Stimulated activated CD8-positive, alpha-beta memory T cell treated with anti-CD3 and anti-CD28 coated beads, Interleukin-7, amount 100 ng/mL, for 1 hour (primary cell): ENCODE measurements at places on chromosomes 7 and 10.

DNA sequence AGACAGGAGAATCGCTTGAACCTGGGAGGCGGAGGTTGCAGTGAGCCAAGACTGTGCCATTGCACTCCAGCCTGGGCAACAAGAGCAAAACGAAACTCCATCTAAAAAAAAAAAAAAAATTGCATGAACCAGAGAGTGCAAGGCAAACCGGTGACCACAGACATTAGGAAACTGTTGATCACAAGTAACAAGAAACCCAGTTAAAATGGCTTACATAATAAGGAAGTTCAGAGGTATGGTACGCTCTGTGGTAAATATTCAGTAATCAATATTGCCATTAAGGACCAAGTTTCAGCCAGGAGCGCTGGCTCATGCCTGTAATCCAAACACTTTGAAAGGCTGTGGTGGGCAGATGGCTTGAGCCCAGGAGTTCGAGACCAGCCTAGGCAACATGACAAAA, 9.2 kb upstream of the NT5C2 start:
- no peak for DNase-seq

DNA sequence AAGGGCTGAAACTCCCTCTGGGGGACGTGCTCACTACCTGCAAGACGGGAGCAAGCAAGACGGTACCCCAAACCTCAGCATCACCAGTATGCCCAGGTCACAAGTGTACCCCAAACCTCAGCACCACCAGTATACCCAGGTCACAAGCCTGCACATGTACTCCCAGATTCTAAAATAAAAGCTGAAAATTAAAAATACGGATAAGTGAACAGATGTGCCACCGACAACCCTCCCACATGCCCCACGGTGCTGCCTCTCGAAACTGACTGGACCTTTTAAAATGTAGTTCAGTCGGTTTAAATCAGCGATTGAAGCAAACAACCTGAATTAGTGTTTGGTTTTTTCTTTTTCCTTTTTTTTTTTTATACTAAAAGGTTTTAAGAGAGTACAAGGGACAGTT, 566.5 kb downstream of the DNAJB6 start:
- DNase-seq = no peak

GRCh38 chr10:27355918-27356573, 115.4 kb upstream of the ACBD5 start:
- no peak for DNase-seq

DNA sequence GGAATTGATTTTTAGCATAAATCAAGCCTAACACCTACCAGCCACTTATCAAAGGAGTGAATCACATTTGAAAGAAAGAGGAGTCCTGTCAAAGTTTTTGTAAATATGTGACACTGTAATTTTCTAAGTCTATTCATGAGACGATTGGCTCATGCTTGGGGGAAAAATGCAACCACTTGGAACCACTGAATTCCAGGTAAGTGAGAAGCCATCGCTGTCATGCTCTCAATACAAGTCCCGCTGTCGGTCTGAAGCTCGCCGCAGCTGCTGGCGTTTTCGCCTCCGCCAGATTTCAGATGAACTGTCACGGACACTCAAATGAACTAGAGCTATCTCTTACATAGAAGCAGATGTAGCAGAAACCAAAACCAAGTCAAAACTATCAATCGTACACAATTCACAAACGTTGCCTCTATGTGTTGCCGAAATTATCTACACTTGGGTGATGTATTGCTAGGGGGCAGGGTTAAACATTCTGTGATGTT, 279.8 kb upstream of the FZD8 start:
- no peak for DNase-seq

DNA sequence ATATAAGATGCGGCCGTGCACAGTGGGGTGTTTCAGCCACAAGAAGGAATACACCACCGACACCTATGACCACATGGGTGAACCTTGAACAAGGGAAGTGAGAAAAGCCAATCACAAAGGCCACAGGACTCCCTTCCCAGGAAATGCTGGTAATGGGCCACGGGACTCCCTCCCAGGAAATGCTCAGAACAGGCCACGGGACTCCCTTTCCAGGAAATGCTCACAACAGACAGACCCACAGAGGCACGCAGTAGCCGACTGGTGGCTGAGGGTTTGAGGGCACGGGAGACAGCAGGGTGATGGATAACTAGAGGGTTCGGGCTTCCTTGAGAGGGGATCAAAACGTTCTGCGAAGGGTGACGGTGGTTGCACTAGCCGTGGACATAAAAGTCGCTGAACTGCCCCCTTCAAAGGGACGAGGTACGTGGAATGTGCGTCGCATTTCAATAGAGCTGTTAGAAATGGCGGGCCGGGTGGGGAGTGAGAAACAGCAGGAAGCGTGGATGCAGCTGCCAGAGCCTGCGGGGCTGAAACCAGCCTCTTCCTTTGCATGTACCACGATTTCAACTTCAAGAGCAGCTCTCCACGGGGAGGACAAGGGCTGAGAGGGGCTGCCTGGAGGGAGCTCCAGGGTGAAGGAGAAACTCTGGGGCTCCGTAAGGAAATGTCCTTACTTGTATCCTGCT, 274.0 kb downstream of the ELFN1 start:
- DNase-seq = no peak

- DNase-seq = no peak
Observed at GRCh38 chr10:72276013-72276387, 2.3 kb downstream of the DDIT4 start.

- DNase-seq = no peak
Observed at GRCh38 chr7:113159746-113160339, 41.5 kb upstream of the SMIM30 start.
